ENCODE measurements at places on chromosomes 12 and 14.

- no peak for DNase-seq
Observed at GRCh38 chr14:85764822-85765221, 234.9 kb downstream of the FLRT2 start.

- DNase-seq: no peak
Observed at GRCh38 chr12:110940933-110941332, 20.6 kb upstream of the MYL2 start.

DNA sequence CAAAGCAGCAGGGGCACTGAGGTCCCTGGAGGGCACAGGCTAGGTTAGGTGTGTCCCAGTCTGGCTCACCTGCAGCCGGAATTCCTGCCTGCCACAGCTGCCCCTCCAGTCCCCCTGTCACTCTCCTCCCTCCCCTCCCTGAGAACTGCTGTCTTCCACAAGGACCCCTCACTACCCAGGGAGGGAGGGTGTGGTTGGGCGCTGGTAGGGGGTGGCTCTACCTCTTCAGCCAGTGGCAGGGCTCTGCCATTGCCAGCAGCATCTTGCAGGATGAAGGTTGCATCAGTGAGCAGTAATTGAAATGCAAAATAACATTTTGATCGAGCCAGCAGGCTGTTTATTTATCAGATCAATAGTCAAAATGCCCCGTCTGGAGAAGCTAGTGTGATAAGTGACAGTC is 45.7 kb downstream of the ESRRB start:
- no peak for DNase-seq

DNA sequence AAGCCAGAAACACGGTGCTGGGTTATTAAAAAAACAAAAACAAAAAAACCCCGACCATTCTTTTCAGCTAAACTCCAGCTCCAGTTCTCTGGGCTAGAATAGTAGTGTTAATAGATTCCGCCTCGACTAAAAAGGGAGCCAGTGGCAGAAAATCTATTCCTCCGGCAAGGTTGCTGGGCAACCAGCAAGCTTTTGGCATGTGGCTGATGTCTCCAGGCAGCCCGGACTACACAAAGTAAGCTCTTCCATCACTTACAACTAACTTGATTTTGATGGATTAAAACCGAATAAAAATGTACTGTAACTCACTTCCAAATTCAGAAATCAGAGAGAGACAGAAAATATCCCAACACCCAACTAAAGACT is 126.4 kb upstream of the FOXN3 start:
- no peak for DNase-seq

DNA sequence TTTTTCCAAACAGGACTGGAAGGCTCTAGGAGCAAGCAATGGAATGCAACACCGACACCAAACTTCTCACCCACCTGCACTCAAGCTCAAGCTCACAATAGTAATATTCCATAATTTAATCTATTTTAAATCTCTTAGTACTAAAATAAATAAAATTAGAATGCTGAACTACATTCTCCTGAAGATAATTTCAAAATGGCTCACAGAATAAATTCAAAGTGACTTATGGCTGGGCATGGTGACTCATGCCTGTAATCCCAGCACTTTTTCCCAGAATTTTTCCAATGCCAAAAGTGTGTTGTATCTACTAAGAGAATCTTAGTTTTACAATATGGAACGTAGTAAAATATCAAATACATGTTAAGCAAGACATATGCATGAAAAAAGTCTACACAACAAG is 31.5 kb downstream of the DUSP16 start:
- DNase-seq: no peak

GRCh38 chr14:96145116-96145864 is 59.3 kb upstream of the BDKRB2 start:
- DNase-seq: no peak

- no peak for DNase-seq
Observed at GRCh38 chr12:74725154-74725553, 187.5 kb downstream of the ATXN7L3B start.

GRCh38 chr14:59186306-59186705 is 2.2 kb upstream of the DAAM1 start:
- DNase-seq: no peak

DNA sequence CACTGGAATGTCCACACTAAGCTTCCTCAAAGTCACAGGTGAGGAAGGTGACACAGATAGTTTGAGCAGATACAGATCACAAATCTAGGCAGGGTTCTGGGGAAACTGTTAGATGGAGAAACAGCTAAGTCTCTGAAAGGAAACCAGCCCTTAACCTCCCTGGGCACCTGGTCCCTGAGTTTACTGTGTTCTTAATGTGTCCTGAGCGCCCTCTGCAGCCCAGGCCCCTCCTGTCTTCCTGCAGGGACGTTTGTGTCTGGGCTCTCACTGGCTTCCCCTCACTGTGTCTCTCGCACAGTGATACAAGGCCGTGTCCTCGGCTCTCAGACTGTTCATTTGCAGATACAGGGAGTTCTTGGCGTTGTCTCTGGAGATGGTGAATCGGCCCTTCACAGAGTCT is 684.3 kb downstream of the TMEM121 start:
- DNase-seq: no peak

GRCh38 chr12:13369474-13370056 is 173.0 kb downstream of the EMP1 start:
- no peak for DNase-seq

GRCh38 chr12:28578833-28579252 is 388.6 kb downstream of the CCDC91 start:
- no peak for DNase-seq

DNA sequence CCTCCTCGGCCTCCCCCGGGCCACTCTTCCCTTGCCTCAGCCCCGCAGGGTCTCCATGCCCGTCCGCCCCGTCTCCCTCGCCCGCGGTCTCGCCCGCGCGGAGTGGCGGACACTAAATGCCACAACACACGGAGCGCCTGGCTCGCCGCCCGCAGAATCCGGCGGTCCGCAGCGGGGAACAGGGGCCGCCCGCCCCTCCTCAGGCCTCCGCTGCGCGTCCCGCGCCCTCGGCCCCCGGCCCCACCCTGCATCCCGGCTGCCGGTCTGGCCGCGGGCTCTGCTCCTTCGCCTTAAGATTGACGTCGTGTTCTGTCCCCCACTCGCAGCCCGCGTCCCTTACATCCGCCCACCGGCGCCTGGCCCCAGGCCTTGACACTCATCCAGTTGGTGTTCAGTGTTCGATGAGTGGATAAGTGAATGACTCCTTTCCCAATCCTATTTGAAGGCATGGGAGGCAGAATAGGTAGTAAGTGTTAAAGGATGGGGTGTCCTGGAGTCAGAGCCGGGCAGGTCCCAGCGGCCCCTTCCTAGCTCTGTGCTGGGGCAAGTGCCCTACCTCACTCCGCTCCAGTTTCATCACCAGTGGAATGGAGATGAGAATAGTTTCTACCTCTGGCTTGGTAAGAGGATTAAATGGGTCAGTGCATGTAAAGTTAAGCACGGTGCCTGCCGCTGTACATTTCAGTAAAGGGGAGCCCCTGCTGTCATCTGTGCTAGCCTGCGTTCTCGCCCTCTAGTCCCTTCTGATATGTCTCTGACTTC is 622 bp downstream of the TECPR2 start:
- DNase-seq: no peak
